NCI-H226 (cell line): ENCODE measurements at places on chromosomes 3 and 15.

DNA sequence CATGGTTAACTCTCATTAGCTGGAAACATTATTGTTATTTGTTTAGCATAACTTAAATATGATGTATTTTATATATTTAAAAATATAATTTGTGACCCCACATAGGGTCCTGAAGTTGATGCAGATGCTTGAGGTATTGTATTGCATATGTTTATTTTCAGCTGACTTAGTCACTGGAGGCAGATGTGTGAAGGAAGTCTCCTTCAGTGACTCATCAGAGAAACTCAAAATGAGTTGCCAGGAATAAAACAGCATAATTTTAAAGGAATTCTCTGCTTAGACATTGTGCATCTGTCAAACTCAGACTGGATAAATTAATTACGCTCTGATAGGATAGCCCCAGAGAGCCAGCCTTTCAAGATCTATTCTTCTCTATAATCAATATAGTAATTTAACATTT, 7.9 kb upstream of the OR4F6 start:
- DNase-seq, result peak; percentile 64

DNA sequence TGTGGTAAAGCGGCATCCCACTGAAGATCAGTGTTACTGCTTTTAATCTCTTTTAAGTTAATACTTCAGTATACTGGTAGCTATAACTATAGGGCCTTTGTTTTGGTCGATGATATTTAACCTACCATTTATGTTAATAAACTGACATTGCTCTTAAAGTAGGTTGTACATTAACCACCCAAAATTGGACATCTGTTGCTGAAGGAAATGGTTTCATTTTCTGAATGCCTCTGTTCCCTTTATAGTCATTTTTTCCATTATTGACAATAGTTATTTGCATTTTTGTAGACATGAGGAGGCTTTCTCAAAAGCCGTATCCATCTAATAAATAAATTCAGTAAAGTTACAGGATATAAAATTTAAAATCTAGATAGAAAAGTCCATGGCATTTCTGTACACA, 252.4 kb upstream of the UBE2E1 start:
- no peak for DNase-seq

DNA sequence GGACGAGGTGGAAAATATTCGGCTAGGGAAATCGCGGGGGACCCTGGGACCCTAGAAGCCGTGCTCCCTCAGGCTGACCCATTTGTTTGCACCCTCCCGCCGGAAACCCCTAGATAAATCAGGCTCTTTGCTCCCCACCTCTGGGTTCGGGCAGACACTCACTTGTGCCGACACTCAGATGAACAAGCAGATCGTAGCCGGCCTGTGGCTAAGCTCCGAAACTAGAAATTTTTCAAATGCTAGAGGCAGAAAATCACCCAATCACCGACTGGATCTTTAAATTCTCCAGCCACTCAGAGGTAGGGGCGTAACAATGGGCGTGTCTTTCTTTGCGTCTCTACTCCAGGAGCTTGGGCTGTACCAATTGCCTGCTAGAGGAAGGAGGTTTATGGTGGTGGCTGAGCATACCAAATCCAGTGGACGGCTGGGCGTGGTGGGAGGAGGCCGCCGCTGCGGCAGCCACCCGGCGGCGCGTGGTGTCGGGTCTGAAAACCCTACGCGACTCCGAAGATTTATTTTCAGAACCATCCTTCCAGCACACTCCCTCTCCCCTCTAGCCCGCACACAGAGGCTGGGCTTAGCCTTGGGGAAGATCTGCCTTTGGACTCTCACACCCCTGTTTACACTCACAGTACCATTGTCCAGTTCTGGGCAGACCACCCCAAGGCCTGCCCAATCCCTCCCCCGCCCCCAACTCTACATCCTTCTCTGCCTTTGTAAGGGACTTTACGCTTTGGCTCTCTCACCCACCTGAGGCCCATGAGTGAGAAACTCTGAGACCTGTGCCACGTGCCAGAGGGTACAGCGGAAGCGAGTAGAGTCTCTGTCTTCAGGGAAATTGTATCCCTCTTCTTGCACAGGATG, at the start of gene PIF1:
TSS of gene PIF1 (minus strand) at position 217 of the 864 bp plus-strand sequence. CDS start 1,312 bp downstream, outside the sequence.
- peak; percentile 98 for DNase-seq

GRCh38 chr3:134932035-134932434, 137.0 kb downstream of the EPHB1 start:
- no peak for DNase-seq

DNA sequence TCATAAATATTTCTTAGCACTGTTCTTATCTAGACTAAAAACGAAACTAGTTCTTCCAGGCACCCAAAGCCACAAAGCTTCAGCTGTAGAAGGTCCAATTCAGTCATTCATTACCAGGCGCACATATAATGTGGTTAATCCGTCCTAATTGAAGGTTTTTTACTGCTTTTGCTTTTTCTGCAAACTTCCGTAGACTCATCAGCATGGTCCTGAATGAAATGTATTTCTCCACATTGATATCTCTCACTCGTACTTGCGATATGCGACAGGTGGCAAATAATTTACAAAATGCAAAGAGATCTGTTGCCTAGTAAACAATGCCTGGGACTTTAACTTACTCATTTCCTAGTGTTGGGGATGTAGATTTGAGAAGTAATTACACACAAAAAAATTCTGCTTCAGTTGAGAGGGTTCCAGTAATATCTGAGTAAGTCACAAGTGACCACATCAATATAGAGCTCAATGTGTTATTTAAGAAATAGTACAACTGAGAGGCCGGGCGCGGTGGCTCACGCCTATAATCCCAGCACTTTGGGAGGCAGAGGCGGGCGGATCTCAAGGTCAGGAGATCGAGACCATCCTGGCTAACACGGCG, 75.0 kb upstream of the MBNL1 start:
- DNase-seq, result no peak

DNA sequence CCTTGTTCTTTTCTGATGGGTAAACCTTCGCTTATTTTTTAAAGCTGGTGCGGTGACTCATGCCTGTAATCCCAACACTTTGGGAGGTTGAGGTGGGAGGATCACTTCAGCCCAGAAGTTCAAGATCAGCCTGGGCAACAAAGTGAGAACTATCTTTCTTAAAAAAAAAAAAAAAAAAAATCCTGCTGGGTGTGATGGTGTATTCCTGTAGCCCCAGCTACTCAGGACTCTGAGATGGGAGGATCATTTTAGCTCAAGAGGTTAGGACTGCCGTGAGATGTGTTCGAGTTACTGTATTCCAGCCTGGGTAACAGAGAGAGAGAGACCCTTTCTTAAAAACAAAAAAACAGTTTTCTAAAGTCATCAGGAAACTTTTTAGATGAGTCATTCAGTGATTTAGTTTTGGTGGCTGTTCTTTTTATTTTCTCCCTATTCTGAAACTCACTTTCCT, 37.7 kb downstream of the SLMAP start:
- peak; percentile 66 for DNase-seq

DNA sequence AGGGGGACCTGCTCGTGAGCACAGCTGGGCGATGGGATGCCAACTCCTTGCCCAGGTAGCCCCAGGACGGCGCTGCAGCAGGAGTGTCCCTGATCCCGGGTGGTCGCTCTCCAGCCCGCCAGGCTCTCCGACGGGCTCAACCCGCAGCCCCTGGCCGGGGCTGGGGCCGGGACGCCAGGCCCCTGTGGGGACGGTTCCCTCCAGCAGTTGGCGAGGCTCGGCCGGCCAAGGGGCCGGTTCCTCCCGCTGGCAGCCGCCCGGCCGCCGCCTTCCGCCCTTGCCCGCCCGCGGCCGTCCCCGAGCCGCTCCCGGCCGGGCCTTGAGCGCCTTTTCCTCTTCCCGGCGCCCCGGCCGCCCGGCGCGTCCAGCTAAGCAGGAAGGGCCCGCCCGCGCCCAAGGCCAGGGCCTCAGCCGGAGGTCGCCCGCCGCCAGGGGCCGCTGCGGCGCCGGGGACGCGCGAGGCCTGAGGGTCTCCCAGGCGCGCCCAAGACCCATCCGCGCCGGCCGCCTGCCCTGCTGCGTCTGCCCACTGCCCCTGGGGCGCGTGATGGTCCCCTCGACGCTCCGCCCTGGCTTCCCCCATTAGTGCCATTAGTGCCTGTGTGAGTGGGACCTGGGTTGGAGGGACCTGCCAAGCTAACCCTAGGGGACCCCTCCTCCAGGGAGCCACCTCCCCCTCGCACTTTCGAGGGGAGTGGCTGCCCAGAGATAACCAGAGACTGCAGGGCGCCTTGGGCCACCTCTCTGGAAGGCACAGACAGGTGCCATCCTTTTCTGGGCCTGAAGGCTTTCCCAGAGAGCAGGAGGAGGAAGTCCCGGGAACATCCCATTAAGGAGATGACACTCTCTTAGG, 106.4 kb downstream of the FBLN2 start:
- DNase-seq, result no peak

DNA sequence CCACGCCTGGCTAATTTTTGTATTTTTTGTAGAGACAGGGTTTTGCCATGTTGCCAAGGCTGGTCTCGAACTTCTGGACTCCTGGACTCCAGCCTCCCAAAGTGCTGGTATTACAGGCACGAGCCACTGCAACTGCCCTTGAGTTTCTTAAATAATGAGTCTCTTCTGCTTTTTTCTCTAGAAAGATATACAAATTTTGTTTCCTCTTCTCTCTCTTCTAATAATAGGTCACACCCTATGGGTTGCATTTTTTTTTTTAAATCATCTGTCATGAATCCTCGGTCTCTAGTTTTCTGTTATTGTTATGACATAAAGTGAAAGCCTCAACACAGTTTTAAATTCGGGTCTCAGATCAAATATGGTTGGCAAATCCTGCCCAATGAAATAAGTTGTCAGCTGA, 111.2 kb downstream of the IL12A start:
- DNase-seq, result no peak

DNA sequence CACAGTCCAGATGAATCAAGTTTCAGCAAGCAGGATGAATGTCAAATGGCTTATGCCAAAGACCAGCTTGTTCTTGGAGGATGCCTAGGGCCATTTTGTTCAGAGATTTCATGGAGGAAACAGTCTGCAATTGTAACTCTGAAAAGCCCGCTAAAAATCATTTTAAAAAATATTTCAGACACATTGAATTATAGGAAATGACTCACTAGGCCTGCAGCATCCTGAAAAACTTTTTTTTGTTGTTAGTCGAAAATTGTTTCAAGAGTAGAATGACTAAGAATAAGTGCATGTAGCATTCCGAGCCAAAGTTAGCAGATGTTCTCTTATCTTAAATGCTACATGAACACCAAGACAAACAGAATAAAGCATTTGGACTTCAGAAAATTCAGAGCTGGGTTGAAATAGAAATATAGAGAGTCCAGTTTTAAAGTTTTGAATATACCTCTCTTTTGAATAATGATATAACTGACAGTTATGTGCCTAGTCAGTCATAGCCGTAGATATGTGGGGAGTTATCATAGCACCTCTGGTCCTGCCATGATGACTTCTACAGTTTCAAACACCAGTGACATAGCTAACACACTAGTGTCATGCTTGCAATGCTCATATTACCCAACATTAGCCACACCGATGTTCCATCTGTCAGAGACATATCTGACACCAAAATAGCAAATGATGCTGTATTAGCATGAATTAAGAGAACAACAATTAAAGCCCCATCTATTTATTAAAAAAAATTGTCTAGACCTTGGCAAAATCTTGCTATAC, 1462.8 kb upstream of the GBE1 start:
- no peak for DNase-seq

- DNase-seq, result no peak
Observed at GRCh38 chr15:95989392-95989791, 341.1 kb upstream of the NR2F2 start.

DNA sequence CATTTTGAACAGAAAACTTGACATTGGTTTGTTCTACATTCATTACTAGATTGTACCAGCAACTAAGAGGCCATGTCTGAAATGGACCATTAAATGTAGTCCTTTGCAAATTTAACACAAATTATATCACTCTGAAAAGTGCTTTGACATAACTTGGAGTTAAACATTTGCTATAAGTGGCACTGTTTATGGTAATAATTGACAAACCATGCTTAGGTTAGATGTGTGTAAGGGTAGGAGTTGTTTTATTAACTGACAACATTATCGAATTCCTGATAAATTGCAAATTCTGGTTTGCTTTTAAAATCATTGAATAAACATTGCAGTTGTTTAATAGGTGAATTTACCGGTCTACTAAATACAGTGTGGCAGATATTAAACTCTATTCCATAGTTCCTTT, 6.1 kb upstream of the TMEM207 start:
- no peak for DNase-seq

DNA sequence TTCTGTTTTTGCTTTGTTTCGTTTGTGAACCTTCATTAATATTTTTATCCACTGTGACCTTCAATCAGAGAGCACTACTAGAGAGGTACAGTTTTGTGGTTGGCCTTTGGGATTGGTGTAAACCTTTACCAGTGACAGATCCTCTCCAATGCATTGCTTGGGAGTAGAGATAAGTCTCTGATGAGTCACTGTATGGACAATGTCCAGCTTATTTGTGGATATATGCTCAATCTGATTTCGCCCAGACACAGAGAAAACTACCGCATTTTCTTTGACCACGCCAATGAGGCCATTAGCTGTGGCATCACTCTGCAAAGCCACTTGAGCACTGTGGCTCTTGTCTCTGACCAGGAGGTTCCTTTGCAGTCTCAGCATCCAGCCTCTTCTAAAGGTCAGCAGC, 964.7 kb downstream of the TUSC7 start:
- no peak for DNase-seq

GRCh38 chr3:195030791-195031321, 240.1 kb downstream of the XXYLT1 start:
- peak; percentile 34 for DNase-seq

GRCh38 chr3:77467702-77468625, 428.1 kb downstream of the ROBO2 start:
- no peak for DNase-seq

DNA sequence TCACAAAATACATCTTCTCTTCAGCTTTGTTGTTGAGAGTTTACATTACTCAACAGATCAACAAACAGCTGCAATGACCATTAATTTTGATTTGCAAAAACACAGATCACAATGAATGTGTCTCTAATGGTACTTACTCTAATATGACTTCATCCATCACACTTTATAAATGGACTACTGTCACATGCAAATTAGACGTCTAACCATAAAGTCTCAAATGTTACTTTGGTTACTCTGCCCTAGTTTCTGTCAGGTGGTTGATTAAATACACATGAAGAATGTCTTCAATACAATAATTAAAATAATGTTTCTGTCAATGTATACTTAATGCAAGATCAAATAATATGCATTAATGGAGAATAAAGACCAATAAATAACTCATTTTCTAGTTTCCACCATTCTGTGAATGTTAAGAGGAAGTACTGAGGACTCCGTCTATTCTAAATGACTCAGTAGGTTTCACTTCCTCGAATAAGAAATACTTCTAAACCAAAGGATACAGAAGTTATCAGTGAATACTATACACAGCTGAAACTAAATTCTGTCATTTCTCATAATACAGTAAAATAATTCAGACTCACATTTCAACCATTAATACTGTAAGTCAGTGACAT, 145.8 kb downstream of the CBLB start:
- DNase-seq, result no peak

GRCh38 chr3:192864941-192865340, 52.7 kb downstream of the MB21D2 start:
- no peak for DNase-seq

DNA sequence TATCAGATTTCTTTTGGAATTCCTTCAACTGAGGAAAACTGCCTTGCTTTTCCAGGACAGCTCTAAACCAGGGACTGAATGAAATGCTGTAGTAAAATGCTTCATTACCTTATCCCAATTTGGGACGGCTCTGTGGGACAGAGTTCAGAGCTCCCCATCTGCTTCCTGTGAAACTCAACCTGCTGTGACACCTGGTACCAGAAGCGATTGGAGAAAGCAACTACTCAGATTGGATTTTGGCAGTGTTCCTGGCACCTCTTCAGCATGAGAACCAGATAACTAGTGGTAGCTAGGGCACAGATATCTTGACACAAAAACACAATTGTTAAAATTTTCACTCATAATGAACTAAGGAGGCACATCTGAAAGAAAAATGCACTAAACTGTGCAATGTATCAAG, 539.1 kb downstream of the SI start:
- DNase-seq, result no peak
